Vagina (tissue), 2 donors: ENCODE measurements at places on chromosomes 4 and X.

GRCh38 chr4:57661517-57662090, 551.4 kb upstream of the IGFBP7 start:
- DNase-seq, result no peak

DNA sequence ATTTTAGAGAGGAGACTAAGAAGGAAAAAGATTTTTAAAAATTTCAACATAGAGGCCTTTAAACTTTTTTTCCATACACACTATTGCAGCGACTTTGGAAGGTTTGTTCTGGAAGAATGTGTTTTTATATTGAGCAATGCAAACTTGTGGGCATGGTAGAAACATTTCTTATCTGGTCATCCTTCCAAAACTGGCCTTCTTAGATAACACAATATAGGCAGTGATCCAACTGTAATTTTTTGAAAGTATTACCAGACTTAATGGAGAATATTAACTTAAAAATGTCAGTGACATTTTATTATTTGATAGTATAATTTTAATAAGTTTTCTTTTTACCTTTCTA, 25.6 kb downstream of the FHDC1 start:
- no peak for DNase-seq

DNA sequence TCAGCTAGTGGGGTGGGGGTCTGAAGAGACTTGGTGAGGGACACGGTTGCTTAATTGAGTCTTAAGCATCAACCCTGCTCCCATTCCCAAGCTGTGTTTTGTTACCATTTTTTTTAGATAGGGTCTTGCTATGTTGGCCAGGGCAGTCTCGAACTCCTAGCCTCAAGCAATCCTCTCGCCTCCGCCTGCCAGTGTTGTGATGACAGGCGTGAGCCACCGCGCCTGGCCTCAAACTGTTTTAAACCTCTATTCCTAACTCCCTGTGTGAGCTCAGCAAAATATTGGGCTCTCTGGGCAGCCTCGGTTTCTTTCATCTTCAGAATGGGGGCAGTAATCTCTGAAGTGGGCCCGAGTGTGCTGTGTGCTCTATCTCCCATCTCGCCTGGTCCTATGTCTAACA, 26.3 kb upstream of the BCORL1 start:
- no peak for DNase-seq

- DNase-seq, result no peak
Measured at GRCh38 chr4:155809835-155810234, 51.0 kb downstream of the GUCY1B1 start.
